Posterior cingulate gyrus (tissue), 11 donors: ENCODE measurements at places on chromosomes 7 and 10.

DNA sequence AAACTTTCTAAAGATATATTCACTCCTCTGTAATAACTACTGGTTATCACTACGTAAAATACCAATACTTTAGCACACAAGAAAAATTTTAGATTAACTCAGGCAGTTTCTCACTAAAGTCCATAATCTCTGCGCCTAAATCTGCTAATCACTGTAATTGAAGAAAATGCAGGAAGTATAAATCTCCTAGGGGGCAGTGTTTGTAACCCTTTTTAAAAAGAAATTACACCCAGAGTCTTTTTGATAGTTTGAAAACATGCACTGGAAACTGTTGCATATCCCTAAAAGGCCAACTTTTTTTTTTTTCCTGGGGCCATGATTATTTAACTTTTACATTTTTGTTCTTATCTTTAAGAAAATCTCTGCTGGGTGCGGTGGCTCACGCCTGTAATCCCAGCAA is 209.6 kb downstream of the KIAA1217 start:
- no peak for DNase-seq

GRCh38 chr10:29675984-29676383 is 41.2 kb upstream of the SVIL start:
- DNase-seq: no peak

DNA sequence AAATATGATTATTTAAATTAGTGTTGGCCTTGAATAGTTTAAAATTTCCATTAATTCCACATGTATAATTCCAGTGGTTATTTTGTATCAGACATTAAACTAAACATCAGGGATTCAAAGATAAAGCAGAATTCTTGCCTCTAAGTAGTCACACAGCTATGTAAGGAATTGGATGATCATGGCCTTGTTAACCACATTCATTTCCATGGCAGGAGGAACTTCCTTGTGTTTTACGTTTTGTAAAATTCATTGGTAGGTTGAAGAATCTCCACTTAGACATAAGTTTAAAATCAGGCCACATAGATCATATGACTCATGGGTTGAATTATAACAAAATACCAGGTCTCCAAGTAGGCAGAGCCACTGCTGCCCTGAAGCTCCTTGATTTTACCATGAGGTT is 289.7 kb downstream of the PLXDC2 start:
- no peak for DNase-seq

- DNase-seq: no peak
Observed at GRCh38 chr10:115093776-115094408, 727 bp downstream of the ATRNL1 start.

DNA sequence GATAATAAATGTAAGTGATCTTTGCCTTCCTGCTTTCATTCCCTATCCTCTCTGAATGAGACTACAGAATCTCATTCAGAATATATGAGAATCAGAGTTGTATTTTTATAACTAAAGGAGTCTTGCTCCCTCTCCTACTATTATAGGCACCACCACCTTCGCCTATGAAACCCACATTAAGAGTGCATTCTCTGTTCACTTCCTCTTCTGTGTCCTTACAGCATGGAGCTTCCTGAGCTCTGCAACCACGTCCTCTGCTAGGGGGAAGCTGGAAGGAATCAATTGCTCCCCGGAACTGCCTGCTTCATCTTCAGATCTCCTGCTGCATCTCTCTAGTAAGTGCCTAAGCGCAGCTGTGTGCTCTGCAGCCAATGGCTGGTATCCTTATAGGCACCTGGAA is 820.7 kb downstream of the GRID1 start:
- DNase-seq: no peak

DNA sequence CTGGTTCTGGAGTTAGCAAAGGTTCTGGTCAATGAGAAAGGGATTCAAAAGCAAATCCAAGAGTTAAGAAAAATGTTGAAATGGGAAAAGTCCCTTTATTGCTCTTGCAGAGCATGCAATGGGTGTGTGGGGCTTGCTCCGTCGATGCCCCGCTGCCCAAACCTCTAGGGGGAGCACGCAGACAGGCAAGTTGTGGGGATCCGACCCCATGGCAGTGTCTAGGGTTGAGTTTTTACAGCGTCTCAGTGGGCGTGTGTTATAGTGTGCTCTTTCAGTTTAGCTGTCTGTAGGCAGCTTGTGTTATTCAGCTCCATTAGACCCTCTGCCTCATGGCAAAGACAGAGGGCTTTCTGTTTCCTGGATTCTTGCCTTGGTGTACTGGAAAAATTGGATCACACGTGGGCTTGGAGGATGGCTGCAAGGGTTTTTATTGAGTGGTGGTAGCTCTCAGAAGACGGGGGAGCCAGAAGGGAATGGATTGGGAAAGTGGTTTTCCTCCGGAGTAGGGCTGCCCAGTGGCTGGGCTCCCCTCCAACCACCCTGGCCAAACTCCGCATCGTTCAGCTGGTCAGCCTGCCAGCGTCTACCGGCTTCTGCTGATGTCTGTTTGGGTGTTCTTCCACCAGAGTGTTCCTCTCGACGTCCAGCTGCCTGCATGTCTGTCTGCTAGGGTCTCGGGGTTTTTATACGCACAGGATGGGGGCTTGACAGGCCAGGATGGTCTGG is 102.3 kb upstream of the PLXDC2 start:
- DNase-seq: peak; percentile 51

- DNase-seq: no peak
Observed at GRCh38 chr10:130052193-130052592, 58.4 kb downstream of the C10orf143 start.

GRCh38 chr7:28718545-28718944 is 239.6 kb downstream of the TRIL start:
- DNase-seq: no peak

- DNase-seq: no peak
Observed at GRCh38 chr7:144049491-144049890, 743 bp downstream of the OR2A5 start.
